ENCODE measurements at places on chromosomes 12 and 14.

DNA sequence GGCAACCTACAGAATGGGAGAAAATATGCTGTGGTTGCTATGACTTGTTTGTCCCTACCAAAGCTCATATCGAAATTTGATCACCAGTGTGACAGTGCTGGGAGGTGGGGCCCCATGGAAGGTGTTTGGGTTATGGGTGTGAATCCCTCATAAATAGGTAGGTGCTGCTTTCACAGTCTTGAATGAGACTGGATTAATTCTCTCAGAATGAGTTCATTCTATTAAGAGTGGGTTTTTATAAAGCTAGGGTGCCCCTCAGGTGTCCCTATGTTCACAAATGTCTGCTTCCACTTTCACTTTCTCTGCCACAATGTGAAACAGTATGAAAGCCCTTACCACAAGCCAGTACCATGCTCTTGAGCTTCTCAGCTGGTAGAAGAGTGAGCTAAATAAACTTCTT lies 133.5 kb downstream of the CPNE8 start:
- DNase-seq = no peak

- no peak for DNase-seq
These were observed 6.1 kb downstream of the ACSS3 start for GRCh38 chr12:81083906-81084513.

DNA sequence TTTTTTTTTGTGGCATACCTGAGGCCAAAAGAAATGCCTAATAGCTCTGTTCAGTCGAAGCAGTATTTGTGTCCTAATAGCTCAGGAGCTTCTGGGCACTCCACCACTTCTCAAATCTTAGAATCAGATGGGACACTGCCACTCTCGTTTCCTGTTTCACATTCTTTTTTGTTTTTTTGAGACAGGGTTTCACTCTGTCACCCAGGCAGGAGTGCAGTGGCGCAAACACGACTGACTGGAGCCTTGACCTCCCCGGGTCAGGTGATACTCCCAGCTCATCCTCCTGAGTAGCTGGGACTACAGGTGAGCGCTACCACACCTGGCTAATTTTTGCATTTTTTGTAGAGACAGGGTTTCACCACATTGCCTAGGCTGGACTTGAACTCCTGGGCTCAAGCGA lies 52.7 kb downstream of the SPPL3 start:
- DNase-seq = no peak

DNA sequence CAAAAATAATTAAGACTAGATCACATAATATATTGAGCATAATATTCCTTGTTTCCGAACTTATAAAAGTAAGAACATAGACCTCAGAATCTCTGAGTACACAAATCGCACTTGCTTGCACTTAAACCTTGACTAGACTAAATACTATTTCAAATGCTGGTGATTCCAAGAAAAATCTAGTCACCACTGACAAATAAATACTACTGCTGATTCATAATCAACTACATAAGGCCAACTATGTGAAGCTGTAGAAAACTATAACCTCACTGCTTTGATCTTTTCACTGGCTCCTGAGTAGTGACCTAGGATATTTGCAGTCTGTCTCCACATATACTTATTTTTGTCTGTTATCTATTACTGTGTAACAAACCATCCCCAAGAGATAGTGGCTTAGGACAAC lies 245.4 kb downstream of the DIO2 start:
- DNase-seq = no peak

DNA sequence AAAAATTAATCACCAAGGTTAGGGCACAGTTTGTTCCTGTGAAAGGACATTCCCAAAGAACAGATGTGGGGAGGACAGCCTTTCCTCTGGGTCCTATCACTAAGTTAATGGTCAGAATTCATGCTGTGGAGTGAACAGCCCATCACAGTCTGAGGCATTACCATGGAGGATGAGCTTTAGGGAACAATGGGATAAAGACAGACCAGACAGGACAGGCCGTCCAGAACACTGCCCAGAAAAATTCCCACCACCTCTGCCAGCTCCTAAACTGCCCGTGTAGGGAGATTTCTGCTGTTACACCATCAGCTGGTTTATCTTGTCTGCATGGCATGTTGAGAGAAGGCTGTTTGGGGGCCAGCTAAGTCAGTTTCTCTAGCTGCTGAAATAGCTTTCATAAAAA lies 49.6 kb upstream of the IFNG-AS1 start:
- DNase-seq = no peak

DNA sequence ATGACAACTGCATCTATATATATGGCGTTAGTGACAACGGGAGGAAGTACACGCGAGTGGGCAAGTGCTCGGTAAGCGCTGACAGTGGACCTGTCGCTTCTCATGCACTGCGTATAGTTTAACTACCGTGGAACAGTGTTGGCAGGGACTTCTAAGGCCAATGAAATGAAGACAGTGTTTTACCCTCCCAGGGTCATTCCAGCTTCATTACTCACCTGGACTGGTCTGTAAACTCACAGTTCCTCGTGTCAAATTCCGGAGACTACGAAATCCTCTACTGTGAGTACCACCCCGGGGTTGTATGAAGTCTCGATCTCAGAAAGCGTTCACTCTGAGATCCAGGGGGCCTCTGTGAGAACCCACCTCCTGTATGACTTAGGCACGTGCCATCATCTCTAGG lies 129.2 kb upstream of the EVL start:
- DNase-seq = no peak

DNA sequence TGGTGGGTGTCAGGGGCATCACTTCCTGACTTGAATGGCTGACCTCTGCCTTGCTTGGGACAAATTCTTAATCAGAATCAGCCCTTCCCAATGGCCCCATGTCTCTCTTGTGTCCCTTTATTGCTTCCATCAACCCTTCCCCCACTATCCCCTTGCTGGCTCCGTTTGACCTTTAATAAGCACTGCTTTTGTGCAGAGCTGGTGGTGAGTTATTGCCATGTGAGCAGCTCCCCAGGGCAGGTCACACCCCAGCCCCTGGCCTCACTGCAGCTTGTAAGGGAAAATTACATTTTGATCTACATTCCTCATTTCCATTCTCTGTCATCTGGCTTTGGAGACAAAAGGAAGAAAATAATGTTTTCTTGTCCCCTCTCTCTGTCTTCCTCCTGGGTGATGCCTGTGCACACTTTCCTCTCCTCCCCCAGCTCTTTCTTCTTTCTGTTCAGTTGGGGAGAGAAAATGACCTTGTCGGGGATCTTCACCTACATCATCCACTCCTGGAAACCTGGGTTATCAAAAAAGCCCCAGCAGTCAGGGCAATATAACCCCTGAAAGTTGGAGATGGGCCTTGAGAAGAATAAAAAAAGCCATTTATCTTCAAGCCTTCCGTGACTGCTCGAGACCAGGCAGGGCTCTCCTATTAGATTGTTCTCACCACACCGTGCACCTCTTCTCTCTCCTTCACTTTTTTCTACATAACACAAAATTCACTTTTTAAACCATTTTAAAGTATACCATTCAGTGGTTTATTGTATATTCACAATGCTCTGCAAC lies 100.4 kb upstream of the SRRM4 start:
- DNase-seq = no peak

- no peak for DNase-seq
These were observed 3.9 kb upstream of the POC1B start for GRCh38 chr12:89529738-89530137.

DNA sequence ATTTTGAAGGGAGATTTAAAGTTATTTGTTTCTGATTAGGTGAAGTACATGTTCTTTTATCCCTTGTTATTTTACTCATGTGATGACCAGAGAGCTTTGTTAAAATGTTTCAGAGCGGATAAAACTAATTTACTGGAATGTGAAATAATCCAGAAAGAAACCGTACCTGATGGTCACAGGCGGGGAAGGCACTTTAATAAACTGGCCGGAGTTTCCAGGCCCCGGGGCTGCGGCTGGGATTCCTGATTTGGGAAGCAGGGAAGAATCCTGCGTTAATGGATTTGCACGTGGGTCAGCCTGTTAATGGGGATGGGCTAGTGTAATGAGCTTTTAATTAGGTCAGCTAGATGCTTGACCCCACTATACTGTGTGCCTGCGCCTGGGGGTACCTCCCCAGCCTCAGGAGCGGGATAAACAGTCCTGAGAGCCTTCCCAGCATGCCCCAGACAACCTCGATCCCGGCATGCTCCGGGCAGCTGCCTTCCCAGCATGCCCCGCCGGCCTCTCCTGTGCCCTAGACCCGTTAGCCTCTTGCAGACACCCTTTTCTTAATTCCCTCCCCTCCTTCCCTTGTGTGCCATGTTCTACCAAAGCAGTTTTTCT lies 208.6 kb upstream of the CDKN3 start:
- DNase-seq = no peak

DNA sequence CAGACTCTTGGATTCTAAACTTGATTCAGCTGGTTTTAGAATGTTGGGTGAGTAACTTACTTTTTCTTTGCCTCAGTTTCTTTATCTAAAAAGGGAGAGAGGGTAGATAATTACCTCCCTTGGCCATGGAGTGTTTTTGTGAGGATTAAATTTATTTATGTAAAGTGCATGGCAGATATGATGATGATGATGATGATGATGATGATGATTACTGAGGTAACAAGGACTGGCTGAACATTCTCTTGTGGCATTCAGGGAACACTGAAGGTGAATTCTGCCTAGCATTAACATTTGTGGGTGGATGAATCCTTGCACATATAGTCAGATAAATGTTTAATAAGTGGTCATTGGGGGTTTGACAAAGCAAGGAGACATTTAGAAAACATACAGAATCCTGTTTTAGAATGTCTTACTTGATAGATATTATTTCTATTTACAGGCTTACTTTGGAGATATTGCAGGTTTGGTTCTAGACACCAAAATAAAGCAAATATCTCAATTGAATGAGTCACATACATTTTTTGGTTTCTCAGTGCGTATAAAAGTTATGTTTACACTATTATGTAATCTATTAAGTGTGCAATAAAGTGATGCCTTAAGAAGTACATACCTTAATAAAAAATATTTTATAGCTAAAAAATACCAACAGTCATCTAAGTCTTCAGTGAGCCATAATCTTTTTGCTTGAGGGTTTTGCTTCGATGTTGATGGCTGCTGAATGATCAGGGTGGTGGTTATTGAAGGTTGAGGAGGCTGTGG lies 123.2 kb downstream of the SNAPC1 start:
- no peak for DNase-seq

DNA sequence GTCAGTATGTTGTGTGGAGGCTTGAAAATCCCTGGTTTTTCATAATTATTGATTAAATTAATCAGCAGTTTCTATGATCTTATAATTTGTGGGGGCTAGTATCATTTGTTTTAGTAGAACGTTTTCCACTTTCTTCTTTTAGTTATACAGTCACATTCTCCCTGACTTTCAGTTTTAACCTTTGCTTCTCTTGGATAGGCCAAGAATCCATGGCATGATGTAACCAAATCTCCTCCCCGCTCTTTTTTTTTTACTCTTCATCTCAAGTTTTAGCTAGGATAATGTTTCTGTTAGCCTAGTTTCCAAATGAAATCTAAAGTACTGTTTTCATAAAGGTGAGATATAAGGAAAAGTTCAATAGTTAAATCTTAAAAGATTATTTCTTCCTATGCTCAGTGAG lies 106.5 kb downstream of the TMEM117 start:
- no peak for DNase-seq

- no peak for DNase-seq
These were observed 30.6 kb downstream of the NAV3 start for GRCh38 chr12:77861317-77861716.

- DNase-seq = no peak
These were observed 59.0 kb upstream of the RERGL start for GRCh38 chr12:18148961-18149360.

- no peak for DNase-seq
These were observed 161.7 kb downstream of the CAND1 start for GRCh38 chr12:67430708-67431335.

DNA sequence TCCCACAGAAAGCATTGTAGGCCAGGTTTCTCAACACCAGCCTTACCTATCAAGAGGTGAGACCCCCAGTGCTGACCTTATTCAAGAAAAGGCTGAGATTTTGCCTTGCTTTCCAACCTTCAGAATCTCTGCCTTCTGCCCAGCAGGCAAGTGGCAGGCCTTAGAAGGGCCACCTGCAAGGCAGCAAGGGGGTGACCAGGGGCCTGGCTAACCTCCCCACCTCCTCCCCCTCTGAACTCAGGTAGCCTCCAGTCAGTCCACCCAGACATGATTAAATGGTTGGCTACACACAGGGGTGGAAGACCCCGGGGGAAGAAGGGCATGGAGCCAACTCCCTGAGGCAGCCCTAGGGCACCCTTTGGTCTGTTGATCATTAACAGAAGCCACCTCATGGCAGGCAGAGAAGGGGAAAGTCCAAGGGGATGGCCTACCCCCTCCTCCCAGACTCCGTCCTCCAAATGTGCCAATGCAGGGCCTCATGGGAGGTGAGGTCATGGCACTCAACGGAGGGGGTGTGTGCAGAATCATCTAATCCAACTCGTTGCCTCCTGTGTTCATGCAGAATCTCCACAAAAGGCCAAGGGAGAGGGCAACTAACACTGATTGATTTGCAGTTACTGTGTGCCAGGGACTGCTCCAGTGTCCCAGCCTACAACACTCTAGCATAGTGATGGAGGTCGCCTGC lies 8.5 kb downstream of the ZFP36L1 start:
- DNase-seq = no peak

DNA sequence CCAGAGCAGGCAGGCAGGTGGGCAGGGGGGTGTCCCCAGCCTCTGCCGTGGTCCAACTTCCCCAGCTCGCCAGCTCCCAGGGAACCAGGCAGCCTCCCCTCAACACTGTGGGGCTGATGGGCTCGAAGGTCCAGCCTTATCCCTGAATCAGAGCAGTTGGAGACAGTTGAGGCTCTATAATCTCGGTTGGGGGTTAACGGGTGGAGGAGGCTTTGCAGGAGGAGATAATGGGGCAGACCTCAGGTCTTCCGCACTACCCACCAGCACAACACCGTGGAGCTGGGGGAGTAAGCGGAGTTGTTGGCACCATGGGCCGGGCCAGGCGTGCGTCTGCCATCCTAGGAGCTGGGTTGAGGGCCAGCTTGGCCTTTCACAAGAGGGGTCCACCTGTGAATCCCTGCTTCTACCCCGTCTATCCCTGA lies 13.9 kb upstream of the HDAC7 start:
- DNase-seq = no peak

DNA sequence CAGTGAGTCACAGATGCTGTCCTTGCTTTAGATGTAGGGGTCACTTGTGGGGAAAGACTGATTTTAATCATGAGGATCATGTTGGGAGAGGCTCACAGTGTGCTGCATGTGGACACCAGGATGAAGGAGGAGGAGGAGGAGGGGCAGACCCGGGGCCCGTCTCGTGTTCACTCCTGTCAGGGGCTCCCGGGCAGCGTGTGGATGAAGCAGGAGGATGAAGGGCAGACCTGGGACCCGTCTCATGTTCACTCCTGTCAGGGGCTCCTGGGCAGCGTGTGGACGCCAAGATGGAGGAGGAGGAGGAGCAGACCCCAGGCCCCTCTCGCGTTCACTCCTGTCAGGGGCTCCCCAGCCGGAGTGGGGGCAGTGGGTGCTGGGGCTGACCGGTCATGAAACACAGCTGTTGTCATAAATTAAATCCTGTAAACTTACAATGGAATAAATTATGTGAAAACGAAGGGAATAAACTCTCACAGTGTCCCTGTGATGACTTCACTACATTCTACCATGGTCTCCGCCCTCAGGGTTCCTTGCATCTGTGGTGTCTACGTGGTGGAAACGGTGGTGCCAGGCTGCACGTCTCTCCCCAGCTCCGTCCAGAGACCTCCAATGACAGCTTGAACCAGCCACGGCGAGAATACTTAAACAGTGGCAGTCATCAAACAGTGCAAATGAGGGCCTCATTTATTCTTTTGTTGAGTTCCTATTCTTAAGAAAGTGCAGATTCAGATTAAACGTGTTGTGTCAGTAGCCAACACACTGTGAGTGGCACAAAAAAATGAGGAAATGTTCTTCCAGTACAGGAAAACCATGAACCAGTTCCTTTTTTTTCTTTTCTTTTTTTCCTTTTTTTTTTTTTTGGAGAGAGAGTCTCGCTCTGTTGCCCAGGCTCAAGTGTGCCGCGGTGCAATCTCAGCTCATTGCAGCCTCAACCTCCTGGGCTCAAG lies 37.7 kb upstream of the SFSWAP start:
- DNase-seq = no peak

All from NCI-H1048 (cell line).